A549 treated with Hydrocortisone at 1 μM for 4 hours (cell line): ENCODE measurements at places on chromosomes 12 and 14. TPM values are rescaled to one million over a fixed set of nuclear protein-coding genes. Genes with fewer than 3 reads are reported as not detected.

The GCH1 gene
- total RNA-seq, result 3.5 to 4.2 TPM (median 3.8 TPM) in 5 replicates

The SIRT4 gene
- total RNA-seq, result 0.67 to 1.1 TPM (median 0.90 TPM) in 5 replicates

The BEGAIN gene
- 5.4 to 7.0 TPM (median 5.8 TPM) in 5 replicates for total RNA-seq

The TBX3 gene
- 51.1 to 54.3 TPM (median 53.3 TPM) in 5 replicates for total RNA-seq

The STRN3 gene
- total RNA-seq, result 12.1 to 20.5 TPM (median 15.5 TPM) in 5 replicates

The CMA1 gene
- not detected in 5 replicates for total RNA-seq

The HOXC12 gene
- total RNA-seq, result 0.02 to 0.05 TPM in 2 of 5 replicates, not detected in the others

The TSPAN11 gene
- total RNA-seq, result 0.01 to 0.11 TPM (median 0.08 TPM) in 5 replicates
